ENCODE measurements at places on chromosomes 5 and 9. TPM values are rescaled to one million over a fixed set of nuclear protein-coding genes. Genes with fewer than 3 reads are reported as not detected.

The C9orf50 gene
- not detected for total RNA-seq

The TRAF1 gene
- total RNA-seq, result 59.6 TPM

DNA sequence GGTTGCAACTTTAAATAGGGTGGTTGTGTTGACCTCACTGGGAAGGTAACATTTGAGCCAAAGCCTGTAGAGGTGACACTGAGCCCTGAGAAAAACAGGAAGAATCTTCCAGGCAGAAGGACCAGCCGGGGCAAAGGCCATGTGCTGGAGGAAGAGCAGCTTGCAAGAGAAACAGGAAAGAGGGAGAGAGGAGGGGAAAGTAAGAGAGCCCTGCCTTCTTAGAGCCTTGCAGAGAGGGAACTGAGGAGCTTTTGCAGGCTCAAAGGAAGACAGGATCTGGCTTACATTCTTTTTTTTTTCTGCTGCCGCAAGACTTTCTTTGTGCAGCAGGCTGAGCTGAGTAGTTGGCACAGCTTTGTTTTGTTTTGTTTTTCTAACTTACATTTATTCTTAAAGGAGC is 17.4 kb downstream of the C9orf153 start:
- no peak for DNase-seq

DNA sequence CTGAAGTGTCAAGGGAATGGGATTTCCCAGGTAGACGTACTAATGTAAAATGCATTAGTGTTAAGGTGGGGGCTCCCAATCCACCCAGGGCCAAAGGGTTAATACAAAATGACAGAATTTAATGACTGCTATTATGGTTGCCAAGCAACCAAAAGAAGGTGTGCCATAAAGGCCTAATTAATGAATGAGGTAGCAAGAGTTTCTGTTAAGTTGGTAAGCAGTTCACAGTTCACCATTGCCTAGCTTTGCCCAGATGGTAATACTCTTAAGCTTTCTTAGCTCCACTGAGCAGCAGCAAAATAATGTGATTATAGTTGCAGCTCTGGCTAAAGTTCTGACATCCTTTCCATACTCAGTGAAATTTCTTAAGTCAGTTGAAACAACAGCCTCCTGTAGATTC is 211.7 kb downstream of the DENND1A start:
- DNase-seq, result no peak

DNA sequence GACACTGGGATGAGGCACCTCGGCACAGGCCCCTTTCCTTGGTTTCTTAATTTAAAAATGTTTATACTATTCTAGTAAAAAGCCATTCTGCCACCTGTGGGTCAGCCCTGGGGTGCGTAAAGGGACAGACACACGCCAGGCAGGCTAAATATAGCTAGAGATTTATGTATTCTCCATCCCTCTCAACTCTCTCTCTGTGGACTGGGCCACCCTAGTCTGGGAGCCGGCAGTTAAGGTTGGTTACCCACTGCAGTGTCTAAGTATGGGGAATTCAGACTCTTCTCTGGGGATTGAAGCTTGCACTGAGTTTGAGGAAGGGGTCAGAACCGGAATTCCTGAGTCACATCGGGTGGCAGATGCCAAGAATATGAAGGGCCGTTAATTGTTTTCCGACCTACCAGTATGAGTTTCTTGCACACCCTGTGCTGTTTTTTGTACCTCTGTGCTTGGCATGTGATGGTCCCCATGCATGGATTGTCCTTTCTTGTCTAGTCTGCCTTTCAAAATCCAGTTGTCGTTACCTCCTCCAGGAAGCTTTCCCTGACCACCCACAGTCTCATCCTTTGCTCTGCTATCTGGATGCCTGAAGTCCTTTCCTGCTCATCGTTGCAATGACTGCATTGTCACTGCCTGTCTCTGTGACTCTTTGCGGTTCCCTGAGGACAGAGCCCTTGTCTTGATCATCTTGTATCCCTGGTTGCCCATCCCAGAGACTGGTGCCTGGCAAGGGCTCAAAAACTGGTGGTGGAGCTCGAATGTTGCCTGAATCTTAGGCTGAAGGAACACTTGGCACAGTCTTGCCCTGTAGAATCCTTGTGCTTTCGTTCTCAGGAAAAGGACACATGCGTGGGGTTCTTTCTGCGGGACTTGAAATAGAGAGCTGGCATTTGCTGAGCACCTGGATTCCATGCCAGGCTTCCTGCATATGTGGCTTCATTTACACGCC is 2.1 kb downstream of the NEURL1B start:
- no peak for DNase-seq

- DNase-seq, result no peak
These were observed 20.5 kb upstream of the CCL28 start for GRCh38 chr5:43432486-43433375.
